ENCODE measurements at places on chromosomes 6 and 20. TPM values are rescaled to one million over a fixed set of nuclear protein-coding genes. Genes with fewer than 3 reads are reported as not detected.

The PREP gene
- total RNA-seq = 10.5 TPM

The MED20 gene
- 49.4 TPM for total RNA-seq

The PROKR2 gene
- not detected for total RNA-seq

DNA sequence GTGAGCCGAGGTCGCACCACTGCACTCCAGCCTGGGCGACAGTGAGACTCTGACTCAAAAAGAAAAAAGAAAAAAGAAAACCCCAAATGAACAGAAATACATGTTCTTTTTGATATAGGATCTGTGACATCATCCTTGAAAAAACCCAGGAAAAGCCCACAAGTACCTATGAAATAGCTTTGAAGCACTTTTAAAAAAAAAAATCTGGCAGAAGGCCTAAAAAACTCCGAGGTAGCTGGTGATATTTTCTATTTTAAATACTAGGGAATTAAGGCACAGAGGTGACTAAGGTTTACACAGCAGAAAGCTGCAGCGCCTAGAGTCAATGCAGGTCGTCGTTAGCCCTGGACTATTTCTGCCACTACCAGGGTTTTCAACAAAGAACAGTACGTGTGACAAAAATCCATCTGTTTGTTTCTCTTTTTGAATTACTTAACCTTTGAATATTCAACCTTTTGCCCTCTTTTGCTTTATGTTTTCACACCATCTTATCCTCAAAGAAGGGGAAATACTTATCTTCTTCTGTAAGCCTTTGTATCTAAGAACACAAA, 39.4 kb upstream of the EEF1A1 start:
- DNase-seq = no peak

The C6orf52 gene
- total RNA-seq = not detected

Data from H4 (cell line).